ENCODE measurements at places on chromosomes 1 and 21. TPM values are rescaled to one million over a fixed set of nuclear protein-coding genes. Genes with fewer than 3 reads are reported as not detected.

IGFN1 gene
- 0.86 TPM for total RNA-seq

PTPN14 gene
- total RNA-seq: 39.4 TPM

AHCYL1 gene
- total RNA-seq: 46.4 TPM

METTL13 gene
- 43.9 TPM for total RNA-seq

CRP gene
- total RNA-seq: not detected
